ENCODE measurements at places on chromosomes 4 and X.

- no peak for DNase-seq
These were observed 1.8 kb downstream of the SH3BP2 start for GRCh38 chr4:2794486-2795299.

GRCh38 chrX:48487362-48487798 lies 11.4 kb downstream of the FTSJ1 start:
- DNase-seq = no peak

- no peak for DNase-seq
These were observed 569 bp downstream of the ARFIP1 start for GRCh38 chr4:152780267-152780778.

DNA sequence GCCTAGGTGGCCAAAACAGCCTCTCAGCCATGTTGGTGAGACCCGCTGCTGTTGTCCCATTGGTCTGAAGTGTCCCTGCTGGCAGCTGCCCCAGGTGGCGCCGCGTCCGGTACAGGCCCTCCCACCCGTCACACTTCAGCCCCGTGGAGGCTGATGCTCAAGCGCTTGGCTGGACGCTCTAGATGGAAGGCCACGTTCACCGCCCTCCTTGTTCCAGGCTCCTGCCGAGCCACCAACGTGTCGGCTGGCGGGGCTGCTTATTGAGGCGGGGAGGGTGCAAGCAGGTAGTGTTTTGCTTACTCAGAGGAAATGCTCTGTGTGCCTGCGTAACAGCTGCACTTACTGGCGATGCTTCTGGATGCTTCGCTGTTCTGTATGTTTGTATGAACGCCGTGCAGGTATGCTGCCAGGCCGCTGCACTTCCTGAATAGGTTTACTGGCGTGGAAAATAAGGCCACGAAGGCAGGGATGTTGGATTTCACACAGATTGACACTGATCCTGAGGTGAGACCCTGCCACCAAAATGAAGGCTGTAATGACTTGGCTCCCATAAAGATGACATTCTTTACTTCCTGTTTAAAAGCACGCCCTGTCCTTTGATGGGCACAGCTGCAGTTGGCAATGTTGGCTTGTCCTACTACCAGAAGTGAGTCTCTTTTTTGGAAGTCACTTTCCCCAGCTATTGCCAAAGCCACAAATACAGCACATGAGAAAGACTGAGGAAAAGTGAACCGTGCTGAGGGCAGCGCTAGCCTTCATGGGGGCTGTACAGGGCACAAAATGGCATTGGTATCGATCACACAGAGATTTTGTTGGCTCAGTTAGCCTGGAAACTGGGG lies 21.0 kb upstream of the CLCN4 start:
- DNase-seq = no peak

GRCh38 chr4:10897076-10897475 lies 212.5 kb upstream of the CLNK start:
- no peak for DNase-seq

GRCh38 chr4:114563536-114564315 lies 34.9 kb upstream of the UGT8 start:
- DNase-seq = no peak

GRCh38 chr4:166252487-166253402 lies 379.7 kb downstream of the TLL1 start:
- no peak for DNase-seq

GRCh38 chr4:179582164-179582905 lies 2140.1 kb upstream of the AGA start:
- no peak for DNase-seq

DNA sequence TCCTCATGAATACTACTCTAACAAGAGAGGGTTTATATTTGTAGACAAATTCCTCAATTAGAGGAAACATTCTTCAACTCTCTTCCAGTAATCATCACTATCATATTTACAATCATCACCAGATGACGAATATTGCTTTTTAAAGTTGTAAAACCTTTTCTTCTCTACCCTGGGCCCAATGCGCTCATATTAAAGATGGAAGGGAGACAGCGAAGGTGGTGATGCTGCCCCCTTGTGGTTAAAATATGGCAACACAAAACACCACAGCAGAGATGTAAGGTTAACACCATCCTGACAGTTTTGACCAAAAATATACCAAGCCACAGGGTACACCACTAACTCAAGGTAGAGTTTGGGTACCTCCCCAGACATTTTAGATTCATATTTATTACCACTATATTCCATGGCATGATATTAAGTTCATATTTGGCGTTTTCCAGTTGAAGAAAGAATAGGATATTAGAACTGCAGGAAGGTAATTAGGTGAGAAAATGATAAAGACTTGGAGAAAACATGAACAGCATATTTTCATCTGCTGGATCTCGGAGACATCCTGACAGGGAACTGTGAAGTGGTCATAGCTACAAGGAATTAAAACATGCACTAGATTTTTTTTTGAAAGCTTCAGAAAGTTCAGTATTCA lies 72.8 kb downstream of the SLC9A7 start:
- DNase-seq = no peak

DNA sequence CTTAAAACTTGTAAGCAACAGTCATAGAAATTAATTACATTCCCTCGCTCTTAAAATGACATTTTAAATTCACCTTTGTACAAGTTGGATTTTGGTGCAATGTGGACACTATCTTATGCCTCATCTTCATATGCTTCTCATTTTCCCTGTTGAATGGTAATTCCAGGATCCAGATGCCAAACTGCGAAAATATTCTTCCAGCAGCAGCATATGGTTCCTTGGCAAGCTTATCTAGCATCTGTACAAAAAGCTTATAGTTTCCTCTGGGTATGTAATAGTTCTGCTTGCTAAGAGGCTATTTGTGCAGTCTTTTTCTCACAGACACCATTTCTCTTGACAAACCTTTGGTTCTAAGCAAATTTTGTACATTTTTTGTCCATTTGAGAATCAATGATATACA lies 2079.7 kb upstream of the AGA start:
- no peak for DNase-seq

- no peak for DNase-seq
These were observed 1752.7 kb downstream of the PCDH7 start for GRCh38 chr4:32472918-32473317.

DNA sequence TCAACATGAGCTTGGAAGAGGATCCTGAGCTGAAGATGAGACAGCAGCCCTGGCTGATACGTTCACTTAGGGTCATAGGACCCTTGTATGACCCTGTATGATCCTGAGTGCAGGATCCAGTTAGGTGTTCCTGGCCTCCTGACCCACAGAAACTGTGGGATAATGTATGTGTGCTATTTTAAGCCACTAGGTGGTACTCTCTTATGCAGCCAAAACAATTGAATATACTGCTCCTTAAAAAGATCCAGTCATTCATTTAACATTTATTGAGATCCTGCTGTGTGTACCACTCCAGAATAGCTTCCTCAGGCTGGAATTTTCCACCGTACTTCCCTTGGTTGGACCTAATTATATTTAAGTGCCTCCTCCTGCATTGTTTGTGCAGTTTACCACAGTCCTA lies 167.1 kb downstream of the AMELX start:
- no peak for DNase-seq

GRCh38 chr4:13903901-13904300 lies 276.4 kb upstream of the BOD1L1 start:
- no peak for DNase-seq

GRCh38 chr4:157226035-157226434 lies 5.5 kb downstream of the GRIA2 start:
- DNase-seq = no peak

- no peak for DNase-seq
These were observed at the start of gene ZC4H2 for GRCh38 chrX:64975989-64976672. ZC4H2 (minus strand) TSS chrX:64976450; CDS start chrX:64976377, 73 bp downstream.

DNA sequence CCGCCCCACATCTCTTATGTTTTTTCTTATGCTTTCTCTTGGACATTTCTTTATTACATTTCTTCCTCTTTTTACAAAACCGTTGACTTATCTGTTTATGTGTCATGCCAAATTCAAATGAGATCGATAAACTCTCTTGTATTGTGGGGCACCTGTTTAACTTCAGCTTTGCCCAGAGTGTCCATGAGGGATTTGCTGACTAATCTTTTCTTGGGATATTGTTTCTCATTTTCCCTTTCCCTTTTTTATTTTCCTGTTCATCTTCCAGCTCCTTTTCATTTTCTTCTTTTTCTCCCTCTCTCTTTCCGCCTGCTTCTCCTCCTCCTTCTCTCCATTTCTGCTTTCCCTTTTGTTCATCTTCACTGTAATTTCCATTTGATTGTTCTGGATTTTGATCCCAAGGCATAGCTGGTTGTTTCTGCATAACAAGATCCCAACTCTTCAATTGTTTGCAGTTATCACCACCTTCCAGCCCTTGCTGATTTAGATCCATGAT lies 10.7 kb downstream of the TIMM8A start:
- no peak for DNase-seq

GRCh38 chr4:94497690-94498089 lies 45.9 kb downstream of the PDLIM5 start:
- no peak for DNase-seq

DNA sequence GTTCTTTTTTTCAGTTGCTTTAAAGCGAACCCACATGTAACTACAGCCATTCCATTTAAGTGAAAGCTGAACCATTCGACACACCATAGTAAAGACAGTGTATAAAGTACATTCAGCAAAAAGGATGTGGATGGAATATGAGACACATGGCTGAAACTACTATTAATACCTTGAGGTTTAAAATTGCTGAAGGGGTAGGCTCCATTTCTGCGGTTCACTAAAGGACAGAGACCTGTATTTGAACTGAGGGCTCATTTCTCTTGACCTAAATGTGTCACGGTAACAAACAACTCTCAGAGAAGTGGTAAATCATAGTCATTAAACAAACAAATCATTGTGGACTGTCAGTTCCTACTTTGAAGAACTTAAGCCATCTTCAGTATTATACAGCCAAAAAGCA lies 1085.6 kb upstream of the TENM3 start:
- DNase-seq = no peak

DNA sequence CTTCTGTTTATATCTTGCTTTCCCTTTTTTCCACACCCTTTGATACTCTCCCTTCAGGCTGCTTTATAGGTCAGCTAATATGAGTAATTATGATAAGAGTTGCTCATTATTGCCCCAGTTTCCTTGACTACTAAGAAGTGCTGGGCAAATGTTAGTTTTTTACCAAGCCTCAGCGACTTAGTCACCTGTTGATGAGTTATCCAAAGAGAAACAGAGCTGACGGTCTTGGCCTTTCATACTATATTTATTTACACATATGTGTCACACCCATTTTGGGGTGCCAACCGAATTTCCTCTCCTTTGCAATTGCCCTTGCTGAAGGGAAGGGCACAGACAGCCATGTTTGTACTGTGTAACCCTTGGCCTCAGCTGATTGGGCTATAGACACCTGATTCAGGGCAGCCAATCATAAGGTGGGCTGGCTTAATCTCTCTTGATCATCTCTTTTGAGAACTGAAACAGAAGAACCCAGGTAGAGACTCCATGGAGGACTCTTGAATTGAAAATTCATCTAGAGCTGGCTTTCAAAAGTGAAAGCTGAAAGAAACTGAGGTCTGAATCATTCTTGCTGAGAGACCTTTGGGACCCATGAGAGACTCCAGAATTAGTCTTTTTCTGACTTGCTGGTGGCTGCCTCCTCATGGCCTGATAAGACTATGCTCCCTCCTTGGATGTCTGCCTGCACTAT lies 111.7 kb upstream of the RPS6KA3 start:
- DNase-seq = no peak

GRCh38 chr4:65018313-65018712 lies 609.1 kb upstream of the TECRL start:
- no peak for DNase-seq

GRCh38 chrX:26008691-26009090 lies 129.5 kb upstream of the MAGEB18 start:
- DNase-seq = no peak

DNA sequence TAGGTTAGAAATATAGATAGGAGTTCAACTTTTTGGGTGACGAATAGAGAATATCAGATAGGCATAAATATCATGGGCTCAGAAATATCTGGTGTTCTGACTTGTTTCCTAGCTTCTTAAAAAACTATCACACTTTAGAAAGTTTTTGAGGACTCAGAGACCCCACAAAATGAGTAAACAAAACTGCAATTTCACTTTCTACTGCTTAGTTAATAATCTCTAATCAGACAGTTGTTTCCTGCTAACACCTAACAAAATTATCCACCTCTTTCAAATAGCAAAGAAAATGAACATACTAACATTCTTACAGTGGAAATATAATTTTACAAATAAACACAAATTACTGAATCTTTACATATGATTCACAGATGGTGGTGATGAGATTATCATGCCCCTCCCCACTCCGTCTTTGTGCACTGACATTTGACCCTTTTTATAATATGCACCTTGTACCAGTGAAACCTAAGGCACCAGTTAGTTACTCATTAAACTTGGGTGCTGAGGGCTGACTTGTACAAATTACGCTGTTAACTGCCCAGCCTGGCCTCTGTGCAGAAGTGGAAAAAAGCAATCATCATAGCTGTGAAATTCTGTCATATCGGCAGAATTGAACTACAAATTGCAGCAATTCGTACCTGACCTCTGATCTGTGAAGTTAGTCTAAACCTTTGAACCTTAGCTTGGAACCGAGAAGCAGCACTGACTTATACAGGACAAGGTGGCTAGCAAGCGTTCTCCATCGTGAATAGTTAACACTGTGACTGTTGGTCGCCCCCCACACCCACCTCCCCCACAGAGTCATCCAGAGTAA lies 138.7 kb downstream of the CHRNA9 start:
- DNase-seq = no peak

DNA sequence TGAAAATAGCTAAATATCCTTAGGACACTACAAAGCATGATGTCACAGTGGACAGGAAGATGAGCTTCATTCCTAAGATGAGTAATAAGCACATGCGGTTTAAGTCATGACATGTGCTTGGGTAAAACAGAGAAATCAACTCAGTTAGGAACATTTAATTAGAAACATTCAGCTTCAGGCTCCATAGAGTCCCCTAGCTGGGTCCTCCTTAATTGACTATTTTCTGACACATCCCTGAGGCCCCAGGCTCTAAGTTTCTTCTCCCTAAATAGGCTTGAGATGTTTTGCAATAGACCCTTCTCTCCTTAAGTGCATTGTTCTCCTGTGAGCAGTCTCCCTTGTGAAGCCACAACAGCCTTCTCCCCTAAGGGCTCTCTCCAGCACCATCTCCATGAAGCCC lies 70.4 kb upstream of the ANXA3 start:
- no peak for DNase-seq

GRCh38 chr4:14787894-14788293 lies 214.4 kb upstream of the CPEB2 start:
- no peak for DNase-seq

GRCh38 chr4:117249333-117249732 lies 164.0 kb upstream of the TRAM1L1 start:
- no peak for DNase-seq

GRCh38 chr4:129929052-129929451 lies 833.1 kb downstream of the C4orf33 start:
- DNase-seq = no peak

GRCh38 chrX:50747471-50747900 lies 66.5 kb downstream of the SHROOM4 start:
- DNase-seq = no peak

DNA sequence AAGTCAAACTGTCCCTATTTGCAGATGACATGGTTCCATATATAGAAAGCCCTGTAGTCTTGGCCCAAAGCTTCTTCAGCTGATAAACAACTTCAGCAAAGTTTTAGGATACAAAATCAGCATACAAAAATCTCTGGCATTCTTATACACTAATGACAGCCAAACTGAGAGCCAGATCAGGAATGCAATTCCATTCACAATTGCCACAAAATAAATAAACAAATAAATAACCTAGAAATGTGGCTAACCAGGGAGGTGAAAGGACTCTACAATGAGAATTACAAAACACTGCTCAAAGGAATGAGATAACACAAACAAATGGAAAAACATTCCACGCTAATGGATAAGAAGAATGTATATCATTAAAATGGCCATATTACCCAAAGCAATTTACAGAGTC lies 52.9 kb upstream of the CXCL8 start:
- no peak for DNase-seq

All from NCI-H187 (cell line).